ENCODE measurements at places on chromosomes 3 and 15. TPM values are rescaled to one million over a fixed set of nuclear protein-coding genes. Genes with fewer than 3 reads are reported as not detected.

GRCh38 chr15:79901958-79902357 lies 5.1 kb upstream of the MTHFS start:
- no peak for DNase-seq

DNA sequence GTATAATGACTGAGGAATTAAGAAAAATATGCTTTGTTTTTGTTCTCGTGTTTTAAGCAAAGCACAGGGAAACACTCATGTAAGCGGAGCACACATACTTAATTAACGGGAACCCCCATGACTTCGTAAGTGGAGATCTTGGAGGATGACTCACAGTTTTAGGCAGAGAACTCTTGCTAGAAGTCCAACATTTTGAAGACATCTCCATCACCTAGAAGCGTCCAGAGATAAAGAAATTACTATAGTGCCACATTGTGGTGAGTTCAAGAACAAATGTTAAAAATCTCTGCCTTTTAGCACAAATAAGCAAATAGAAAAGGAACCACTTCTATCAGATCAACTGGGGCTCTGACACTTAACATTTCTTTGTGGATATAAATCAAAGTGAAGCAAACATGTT lies 194.1 kb upstream of the ARHGEF26 start:
- no peak for DNase-seq

GRCh38 chr15:41957021-41957897 lies 15.1 kb downstream of the EHD4 start:
- no peak for DNase-seq

CLDN18 gene
- total RNA-seq = not detected

- DNase-seq = no peak
These were observed 311.6 kb upstream of the CNTN4 start for GRCh38 chr3:1787094-1787493.

DNA sequence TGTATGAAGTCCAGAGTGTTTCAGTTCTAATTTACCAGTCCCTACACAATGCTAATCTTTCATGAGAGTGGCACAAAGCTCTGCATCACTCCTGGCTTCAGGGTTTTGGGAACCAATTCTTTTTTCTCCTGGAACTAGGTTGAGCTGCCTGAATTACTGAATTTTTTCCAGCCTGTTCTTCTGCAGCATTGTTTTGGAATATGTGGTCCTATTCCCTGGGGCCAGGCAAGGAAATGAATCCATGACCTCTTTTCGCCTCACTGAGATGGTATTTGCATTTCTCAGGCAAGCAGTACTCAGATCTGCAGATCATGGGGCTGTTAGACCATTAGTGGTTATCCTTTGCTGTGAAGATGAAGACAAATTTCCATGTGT lies 25.6 kb upstream of the GPR171 start:
- DNase-seq = no peak

DNA sequence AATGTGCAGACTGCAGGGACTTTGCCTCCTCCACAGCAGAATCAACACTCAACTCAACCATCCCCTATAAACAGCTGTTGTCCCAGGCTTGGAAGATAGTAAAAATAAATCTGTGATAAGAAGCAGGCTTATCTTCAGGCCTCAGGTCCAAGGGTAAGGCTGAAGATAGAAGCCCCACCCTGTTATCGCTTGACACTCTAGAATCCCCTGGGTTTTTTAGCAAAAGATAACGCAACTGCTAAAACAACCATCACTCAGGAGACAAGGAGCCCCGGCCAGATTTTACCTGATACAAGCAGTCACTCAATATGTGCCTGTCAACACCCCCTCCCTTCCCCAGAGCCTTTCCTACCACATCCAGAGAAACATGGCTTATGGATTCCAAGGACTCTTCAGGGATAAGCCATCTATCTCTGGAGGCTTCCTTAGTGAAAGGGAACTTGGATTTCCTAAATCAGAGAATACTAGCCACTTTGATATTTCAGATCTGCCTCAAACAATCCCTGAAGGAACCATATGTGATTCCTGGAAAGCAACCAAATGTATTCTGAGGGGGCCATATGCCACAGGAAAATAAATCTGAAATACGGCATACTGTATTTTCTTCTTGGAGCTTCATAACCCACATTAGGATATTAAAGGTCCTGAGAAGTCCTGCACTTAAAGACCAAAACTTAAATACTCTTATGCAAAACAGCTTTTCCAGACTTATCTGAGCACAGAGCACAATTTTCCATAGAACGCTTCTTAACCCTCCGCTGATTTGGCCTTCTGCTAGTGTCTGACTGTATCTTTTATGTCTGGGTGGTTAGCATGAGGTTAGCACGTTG lies 60.4 kb downstream of the LYZL4 start:
- DNase-seq = no peak

GRCh38 chr3:149620291-149621020 lies 37.4 kb downstream of the WWTR1 start:
- DNase-seq = no peak

GRCh38 chr15:85545752-85546151 lies 165.3 kb downstream of the AKAP13 start:
- no peak for DNase-seq

DNA sequence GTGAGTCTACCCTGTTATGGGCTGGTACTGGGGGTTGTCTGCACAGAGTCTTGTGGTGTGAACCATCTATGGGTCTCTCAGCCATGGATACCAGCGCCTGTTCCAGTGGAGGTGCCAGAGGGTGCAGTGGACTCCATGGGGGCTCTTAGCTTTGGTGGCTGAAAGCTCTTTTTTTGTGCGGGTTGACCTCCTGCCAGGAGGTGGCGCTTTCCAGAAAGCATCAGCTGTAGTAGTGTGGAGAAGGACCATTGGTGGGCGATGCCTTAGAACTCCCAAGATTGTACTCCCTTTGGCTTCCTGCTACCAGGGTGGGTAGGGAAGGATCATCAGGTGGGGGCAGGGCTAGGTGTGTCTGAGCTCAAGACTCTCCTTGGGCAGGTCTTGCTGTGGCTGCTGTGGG lies 602.6 kb downstream of the RSL24D1 start:
- DNase-seq = no peak

GOLGA8S gene
- not detected for total RNA-seq

DNA sequence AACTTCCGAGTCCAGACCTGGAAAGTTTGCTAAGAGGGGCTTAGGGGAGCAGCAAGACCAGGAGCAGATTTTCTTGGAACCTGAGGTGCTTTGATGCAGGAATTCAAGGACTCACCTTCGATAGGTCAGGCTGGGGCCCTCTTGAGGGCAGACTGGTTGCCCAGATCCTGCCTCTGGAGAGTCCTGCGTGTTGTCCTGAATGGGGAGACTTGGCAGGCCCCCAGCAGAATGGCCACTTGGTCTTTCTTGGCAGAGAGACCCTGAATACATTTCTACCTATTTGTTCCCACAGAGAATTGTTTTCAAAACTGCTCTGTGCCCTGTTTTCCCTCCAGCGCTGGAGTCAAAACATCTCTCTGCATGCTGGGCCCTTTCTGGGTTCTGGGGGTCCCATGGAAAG lies 4.2 kb downstream of the KLF13 start:
- DNase-seq = no peak

RFT1 gene
- total RNA-seq = 50.7 TPM

GRCh38 chr3:11653298-11654055 lies 9.8 kb upstream of the VGLL4 start:
- no peak for DNase-seq

KLHL40 gene
- not detected for total RNA-seq

DNA sequence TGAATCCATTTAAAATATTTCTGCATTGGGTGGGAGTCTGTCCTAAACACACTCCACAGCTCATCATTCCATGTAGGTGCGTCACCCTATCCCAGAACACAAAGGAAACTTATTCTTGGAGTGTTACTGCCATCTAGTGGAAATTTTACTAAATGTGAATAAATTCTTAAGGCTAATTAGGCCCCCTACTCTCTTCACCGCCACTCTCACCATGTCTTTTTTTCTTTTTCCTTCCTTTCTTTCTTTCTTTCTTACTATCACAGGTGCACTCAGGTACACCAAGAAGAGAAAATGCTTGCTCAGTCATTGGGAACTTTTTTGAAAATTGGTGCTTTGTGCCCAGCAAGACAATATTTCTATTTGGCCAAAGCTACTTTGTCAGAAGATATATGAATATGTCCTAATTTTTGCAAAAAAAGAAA lies 26.4 kb upstream of the ATP8B4 start:
- DNase-seq = no peak

DNA sequence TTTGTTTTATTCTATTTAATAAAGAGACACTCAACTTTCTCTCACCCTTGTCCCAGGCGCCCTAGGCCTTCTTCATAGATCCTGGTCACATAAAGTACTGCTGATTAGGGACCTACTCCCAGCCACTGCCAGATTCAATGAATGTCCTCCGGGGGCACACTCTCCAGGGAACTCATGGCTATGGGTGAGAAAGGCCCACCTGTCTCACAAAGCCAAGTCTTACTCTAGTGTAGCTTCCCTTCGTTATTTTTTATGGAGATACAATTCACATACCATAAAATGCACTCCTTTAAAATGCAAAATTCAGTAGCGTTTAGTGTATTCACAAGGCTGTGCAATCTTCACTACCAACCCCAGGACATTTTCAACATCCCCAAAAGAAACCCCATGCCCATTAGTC lies 87.8 kb downstream of the ADCY5 start:
- DNase-seq = no peak

LRTM1 gene
- not detected for total RNA-seq

MB21D2 gene
- total RNA-seq = 6.6 TPM

TM6SF1 gene
- 1.6 TPM for total RNA-seq

SAXO2 gene
- 2.4 TPM for total RNA-seq

ANKRD34C gene
- total RNA-seq = not detected

DNA sequence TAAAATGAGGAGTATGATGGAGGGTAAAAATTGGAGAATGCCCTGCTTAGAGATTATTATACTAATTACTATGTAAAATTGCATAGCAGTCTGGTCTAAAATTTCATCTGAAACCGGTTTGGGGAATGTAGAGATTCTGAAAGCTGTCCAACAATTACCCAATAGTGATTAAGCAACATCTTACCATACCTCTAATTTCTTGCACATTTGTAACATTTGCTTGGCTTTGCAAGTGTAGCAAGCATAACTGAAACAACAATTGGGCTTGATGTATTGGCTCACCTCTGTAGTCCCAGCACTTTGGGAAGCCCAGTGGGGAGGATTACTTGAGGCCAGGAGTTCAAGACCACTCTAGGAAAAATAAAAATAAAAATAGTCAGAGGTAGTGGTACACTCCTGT lies 17.4 kb downstream of the AADACL2 start:
- DNase-seq = no peak

- DNase-seq = no peak
These were observed 11.0 kb upstream of the ADCY5 start for GRCh38 chr3:123459862-123460261.

- DNase-seq = no peak
These were observed 59.5 kb downstream of the ZNF609 start for GRCh38 chr15:64519897-64520296.

DNA sequence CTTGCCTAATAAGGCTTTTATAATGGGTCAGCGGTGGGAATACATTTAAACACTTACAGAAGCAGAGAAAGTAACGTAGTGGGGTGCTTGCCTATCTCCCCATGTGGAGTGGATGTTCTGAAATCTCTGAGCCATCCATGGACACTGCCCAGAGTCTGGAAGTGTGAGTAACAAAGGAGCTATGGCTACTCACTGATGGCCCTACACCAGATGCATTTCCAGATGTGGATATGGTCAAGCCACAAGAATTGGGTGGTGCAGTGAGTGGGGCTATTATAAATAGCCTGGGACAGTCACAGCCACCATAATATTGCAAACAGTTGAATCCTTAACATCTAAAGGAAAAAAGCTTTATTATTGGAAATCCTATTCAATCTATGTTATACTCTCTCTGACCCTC lies 96.6 kb downstream of the CGNL1 start:
- no peak for DNase-seq

GRCh38 chr3:107562969-107563529 lies 40.3 kb downstream of the BBX start:
- no peak for DNase-seq

- DNase-seq = no peak
These were observed 18.0 kb downstream of the RMDN3 start for GRCh38 chr15:40737048-40737447.

ITIH4 gene
- total RNA-seq = 6.8 TPM

DNA sequence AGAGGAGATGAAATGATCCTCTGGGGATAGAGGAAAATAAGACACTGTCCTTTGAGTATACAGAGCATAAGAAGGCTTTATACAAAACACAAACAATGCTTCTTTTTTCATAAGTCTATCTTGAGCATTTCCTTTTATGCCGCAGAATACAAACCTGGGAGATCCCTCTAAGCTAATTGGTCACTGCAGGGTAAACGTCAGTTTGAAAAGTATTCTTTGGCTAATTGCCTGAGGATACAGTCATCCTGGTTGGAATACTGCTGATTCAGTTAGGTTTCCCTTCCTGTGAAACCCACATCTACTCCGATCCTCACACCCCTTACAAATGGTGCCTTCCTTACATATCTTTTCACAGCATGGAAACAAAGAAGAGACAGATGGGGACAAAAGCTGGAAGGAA lies 10.6 kb downstream of the WNT5A start:
- DNase-seq = no peak

TCF12 gene
- 55.8 TPM for total RNA-seq

GRCh38 chr15:85025516-85026251 lies 44.0 kb downstream of the PDE8A start:
- DNase-seq = no peak

Data from activated naive CD8-positive, alpha-beta T cell treated with anti-CD3 and anti-CD28 coated beads for 36 hours (primary cell).